ENCODE measurements at places on chromosomes 12 and 14. TPM values are rescaled to one million over a fixed set of nuclear protein-coding genes. Genes with fewer than 3 reads are reported as not detected.

ARF3 gene
- 152 TPM for total RNA-seq

CCDC177 gene
- not detected for total RNA-seq

KRT79 gene
- total RNA-seq, result 0.08 TPM

STYK1 gene
- total RNA-seq, result 0.28 TPM

GPR135 gene
- total RNA-seq, result 1.3 TPM

RND1 gene
- 19.3 TPM for total RNA-seq

ZFYVE1 gene
- total RNA-seq, result 11.0 TPM

DAO gene
- not detected for total RNA-seq

TSPAN19 gene
- total RNA-seq, result not detected

CCDC175 gene
- not detected for total RNA-seq

CAPRIN2 gene
- total RNA-seq, result 25.5 TPM
